Femur (tissue), 1 donor: ENCODE measurements at places on chromosomes 11 and 22.

GRCh38 chr11:96307776-96308140, 35.2 kb downstream of the MAML2 start:
- DNase-seq: peak; percentile 50

DNA sequence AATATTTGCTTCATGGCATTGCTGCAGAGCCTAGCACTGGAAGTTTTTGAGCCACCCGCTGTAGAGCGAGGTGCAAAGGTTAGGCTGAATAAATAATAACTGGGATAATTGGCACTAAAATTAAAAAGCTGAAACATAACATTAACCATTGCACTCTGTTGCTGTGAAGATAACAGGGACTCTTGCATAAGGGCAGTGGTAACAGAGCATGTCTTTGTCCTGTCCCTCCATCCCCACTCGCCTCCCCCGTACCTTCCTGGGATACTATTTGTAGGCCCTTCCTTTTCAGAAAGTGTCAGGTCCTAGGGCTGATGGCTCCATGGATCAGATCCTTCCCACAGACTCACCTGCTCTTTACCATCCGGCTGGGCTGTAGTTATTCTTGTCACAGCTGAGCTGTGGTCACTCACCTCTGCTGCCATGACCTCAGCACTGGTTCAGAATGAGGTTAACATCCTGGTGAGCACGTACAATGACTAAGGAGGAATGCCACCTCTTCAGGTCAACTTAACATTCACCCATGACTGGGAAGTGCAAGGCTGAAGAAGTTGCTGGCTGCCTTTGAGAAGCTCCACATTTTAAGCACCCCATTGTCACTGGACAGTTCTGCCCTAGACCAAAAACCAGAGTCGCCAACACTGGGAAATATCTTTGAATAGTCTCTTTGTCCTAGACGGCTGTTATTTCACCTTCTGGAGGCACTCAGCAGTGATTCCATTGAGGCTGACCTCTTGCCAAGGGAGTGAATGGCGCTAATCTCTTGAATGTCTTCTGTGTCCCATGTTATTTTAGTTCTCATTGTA, 103.2 kb upstream of the KIRREL3 start:
- DNase-seq: no peak

- DNase-seq: no peak
Measured at GRCh38 chr11:79956061-79956460, 515.2 kb upstream of the TENM4 start.

GRCh38 chr22:42820045-42820763, 36.9 kb downstream of the ARFGAP3 start:
- no peak for DNase-seq

GRCh38 chr22:24271386-24271854, 789 bp downstream of the SPECC1L start:
- peak; percentile 52 for DNase-seq
